Stimulated activated CD4-positive, alpha-beta T cell treated with anti-CD3 and anti-CD28 coated beads, Interleukin-1b, Interleukin-23, amount 100 ng/mL, for 1 hour (primary cell): ENCODE measurements at places on chromosomes 7 and 10.

GRCh38 chr7:151411551-151411950, 1.7 kb upstream of the WDR86 start:
- DNase-seq = no peak

- no peak for DNase-seq
Observed at GRCh38 chr7:73893342-73894101, 32.6 kb downstream of the TMEM270 start.

GRCh38 chr10:31001740-31002139, 29.9 kb downstream of the ZNF438 start:
- no peak for DNase-seq

DNA sequence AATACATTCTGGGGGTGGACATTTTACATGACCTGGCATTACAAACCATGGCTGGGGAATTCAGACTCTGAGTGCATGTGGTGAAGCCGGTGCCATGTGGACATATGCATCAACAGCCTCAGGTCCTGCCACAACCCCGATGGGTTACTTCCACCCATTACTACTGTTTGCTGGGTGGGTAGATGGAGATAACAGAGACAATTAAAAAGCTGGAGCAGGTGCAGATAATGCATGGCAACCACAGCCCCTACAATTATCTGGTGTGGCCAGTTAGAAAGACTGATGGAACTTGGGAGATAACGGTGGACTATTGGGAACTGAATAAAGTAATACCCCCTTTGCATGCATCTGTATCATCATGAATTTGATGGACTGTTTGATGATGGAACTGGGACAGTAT, 21.6 kb upstream of the ADAMTS14 start:
- no peak for DNase-seq

- DNase-seq = no peak
Observed at GRCh38 chr10:113219446-113219845, 269.4 kb downstream of the TCF7L2 start.

DNA sequence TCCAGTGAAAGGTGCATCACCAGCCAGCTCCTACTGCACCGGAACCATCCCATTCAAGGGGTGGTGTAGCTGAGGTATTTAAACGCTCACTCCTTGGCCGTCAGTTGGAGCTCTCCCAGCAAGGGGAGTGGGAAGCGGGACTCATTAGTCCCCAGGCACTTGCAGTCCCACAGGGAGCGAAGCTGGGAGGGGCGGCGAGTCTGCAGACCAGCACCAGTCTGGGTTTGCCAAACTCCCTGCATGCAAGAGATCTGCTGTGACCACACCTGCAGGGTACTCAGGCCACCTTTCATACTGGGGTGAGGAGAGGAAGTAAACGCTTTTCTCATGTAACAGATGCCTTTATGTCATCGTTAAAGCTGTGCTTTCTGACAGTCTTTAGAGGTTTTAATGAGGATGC, 187.9 kb downstream of the PTPRN2 start:
- no peak for DNase-seq

DNA sequence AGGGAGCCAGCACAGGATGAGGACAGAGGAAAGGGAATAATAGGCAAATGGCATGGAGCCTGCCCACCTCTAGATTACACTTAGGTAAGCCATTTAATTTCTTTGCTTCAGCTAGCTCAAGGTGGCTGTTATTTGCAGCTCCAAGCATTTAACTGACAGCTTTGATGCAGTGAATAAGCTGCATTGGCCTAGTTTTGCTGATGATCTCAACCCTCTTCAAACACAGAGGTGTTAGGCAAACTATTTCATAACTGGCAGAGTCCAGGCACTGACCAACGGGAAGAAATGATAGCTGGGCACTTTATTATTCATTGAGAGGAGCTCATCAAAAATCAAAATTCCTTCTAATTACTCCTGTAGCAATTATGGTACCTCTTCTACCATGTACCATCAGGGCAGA, 317.4 kb downstream of the BMPER start:
- no peak for DNase-seq

DNA sequence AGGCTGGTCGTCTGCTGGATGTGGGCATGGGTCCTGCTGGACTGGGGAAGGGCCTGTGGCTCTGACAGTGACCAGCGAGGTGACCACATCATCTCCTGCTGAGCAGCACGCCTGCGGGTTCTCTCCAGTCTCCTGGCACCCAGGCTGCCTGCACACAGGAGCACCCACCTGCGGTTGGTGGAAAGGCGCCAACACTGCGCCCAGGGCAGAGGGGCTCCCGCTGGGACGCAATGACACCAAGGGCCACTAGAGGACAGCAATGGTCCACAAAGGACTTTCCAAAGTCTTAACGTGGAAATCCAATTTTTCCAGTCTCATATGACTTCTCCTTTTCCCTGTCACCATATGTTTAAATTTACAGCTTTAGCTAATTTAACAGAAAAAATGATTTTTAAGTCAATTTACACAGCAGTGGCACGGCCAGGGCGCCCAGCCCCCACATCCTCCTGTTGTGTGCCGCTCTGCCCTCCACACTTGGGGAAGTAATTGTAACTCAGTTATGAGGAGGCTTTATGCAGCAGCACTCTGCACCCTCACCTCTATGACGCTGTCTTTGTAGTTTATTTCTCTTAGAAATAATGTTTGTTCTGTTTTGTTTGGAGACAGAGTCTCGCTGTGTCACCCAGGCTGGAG, 38.1 kb downstream of the CFAP46 start:
- DNase-seq = no peak
